ENCODE measurements at places on chromosomes 4 and X.

GRCh38 chrX:72382202-72382595, 76.5 kb upstream of the CITED1 start:
- DNase-seq = no peak

DNA sequence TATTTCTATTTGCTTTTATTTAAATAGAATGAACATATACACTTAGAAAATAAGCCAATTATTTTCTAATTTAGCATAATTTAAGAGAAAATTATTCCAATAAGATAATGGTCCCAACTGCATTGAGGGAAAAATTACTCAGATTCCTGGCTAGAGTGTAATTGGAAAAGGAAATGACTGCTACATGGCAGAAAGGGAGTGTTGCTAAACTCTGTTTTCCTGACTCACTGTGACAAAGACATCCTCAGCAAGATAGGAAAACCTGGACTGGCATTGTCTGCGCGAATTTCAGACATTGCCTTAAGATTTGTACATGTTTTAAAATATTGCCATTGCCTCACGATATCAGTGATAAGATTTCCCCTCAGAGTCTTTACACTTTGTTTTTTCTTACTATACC, 8.2 kb downstream of the TNIP3 start:
- no peak for DNase-seq

DNA sequence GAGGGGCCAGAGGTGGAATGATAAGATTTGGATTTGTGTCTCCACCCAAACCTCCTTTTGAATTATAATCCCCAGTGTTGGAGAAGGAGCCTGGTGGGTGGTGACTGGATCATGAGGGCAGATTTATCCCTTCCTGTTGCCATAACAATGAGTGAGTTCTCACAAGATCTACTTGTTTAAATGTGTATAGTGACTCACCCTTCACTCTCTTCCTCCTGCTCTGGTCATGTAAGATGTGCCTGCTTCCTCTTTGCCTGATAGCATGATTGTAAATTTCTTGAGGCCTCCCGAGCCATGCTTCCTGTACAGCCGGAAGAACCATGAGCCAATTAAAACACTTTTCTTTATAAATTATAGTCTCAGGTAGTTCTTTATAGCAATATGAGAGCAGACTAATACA, 348.6 kb downstream of the AR start:
- DNase-seq = no peak

DNA sequence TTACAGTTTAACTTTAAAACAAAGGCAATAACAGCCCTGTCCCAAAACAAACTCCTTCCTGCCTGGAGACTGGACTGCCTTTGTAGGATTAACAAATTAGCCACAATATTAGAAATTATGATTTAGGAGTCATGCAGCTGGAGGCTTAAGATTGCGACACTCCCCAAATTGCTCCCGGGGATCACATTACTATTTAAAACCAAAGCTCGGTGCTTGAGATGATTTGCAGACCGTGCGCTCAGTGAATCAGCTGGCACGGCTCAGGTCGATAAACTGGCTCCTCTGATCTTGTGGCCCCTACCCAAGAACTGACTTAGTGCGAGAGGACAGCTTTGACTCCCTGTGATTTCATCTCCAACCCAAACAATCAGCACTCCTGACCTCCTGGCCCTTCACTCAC, 829.3 kb downstream of the NLGN4X start:
- no peak for DNase-seq

DNA sequence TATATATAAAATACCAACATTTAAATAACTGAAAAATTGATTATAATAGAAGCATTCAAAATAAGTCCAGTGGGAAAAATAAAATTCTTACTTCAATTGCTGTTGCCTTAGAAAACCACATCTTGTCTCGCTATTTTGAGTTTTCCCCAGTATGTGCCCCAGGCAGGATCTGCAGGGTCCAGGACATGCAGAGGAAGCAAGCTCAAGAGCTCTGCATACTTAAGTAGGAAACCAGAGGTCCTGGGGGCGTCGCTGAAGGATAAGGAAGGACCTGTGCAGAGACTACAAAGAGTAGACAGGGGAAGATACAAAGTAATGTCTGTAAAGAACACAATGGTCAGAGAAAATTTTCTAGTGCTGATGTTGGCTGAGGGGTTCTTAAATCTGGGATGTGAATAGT, 310.5 kb upstream of the EMCN start:
- DNase-seq = no peak

- DNase-seq = no peak
Measured at GRCh38 chr4:182465979-182466378, 222.8 kb downstream of the TENM3 start.

GRCh38 chrX:40083120-40083978, 14.4 kb downstream of the BCOR start:
- DNase-seq = no peak
